ENCODE measurements at places on chromosomes 3 and 15.

DNA sequence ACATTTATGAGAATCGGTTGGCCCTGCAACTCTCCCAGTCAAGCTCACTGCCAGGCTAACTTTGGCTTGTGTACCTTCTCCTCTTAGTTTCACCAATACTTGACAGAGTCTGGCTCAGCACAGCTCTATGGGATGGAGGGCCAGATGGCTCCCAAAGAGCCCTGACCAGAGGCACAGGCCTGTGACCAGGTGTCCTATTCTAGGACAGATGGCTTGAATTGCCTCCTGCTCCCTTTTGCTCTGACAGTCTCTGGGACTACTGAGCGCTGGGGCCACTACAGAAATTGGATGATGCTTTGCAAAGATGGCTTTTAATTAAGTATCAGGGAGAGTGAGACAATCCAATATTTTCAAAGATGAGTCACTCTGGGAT, 10.3 kb upstream of the ARID3B start:
- no peak for DNase-seq

GRCh38 chr15:87213626-87214025, 1042.9 kb downstream of the NTRK3 start:
- no peak for DNase-seq

GRCh38 chr3:54349691-54350090, 227.3 kb downstream of the CACNA2D3 start:
- no peak for DNase-seq

GRCh38 chr15:70418943-70419342, 321.2 kb upstream of the TLE3 start:
- DNase-seq: no peak

- DNase-seq: no peak
Measured at GRCh38 chr3:166446986-166447385, 609.8 kb upstream of the BCHE start.
